ENCODE measurements at places on chromosomes 1 and 21.

DNA sequence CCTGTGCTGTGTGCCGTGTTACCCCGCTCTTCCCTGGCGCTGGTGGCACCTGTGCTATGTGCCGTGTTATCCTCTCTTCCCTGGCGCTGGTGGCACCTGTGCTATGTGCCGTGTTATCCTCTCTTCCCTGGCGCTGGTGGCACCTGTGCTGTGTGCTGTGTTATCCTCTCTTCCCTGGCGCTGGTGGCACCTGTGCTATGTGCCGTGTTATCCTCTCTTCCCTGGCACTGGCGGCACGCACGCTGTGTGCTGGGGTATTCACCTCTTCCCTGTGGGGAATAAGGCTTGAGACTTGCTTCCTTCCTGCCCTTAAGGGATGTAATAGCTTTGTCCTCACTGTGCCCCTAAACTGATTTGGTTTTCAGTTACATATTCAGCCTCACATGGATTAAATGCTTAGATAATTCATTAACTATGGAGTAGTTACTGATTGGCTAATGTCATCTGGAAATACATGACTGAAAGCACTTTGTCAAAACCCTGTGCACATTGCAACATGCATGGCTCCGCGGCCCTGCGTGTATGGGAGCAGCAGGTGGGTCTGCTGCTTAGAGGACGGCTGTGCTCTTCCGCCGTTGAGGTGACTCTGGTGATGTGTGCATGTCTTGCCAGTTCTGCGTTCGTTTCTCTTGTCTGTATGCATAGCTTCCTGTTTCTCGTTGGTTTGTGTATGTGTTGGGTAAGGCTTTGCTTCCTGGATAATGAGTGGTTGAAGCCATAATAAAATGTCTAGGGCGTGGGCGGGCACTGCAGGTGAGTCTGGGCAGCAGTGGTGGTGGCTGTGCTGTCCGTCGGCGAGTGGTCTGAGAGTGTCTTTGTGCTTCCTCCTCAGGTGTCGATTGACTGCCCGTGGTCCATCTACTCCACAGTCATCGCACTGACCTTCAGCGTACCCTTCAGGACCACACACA is 17.9 kb upstream of the PWP2 start:
- peak; percentile 67 for DNase-seq

DNA sequence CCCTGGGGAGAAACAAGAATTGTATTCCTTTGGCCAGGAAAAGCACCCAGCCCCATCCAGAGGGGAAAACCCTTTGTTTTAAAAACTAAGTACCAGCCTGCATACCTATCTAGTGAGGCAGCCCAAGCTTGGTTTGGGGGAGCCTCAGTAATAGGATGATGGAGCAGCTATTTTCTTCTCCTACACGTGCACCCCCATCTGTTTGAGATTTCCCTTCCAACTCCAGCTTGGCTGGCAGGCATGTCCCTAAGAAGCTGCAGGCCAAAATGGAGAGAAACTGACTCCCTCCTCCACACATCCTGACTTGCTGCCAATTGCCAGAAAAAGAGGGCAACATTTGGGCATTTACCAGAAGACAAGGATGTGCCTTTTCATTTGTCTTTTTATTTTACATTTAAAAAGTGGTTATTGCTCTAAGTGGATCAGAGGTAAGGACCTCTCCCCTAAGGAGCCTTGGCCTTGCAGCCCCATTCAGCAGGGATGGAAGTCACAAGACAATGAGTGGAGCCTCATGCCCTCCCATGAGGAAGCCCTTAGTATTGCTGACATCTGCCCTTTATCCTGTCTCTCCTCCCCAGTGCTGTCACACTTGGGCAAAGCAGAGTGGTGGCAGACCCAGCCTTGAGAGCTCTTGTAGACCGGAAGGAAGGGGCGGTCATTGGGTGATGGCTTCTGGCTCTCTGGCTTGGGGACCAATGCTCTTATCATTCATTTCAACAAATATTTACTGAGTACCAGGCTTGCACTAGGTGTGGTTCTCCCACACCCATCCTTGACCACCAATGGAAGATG is 8.6 kb downstream of the FNDC5 start:
- no peak for DNase-seq

DNA sequence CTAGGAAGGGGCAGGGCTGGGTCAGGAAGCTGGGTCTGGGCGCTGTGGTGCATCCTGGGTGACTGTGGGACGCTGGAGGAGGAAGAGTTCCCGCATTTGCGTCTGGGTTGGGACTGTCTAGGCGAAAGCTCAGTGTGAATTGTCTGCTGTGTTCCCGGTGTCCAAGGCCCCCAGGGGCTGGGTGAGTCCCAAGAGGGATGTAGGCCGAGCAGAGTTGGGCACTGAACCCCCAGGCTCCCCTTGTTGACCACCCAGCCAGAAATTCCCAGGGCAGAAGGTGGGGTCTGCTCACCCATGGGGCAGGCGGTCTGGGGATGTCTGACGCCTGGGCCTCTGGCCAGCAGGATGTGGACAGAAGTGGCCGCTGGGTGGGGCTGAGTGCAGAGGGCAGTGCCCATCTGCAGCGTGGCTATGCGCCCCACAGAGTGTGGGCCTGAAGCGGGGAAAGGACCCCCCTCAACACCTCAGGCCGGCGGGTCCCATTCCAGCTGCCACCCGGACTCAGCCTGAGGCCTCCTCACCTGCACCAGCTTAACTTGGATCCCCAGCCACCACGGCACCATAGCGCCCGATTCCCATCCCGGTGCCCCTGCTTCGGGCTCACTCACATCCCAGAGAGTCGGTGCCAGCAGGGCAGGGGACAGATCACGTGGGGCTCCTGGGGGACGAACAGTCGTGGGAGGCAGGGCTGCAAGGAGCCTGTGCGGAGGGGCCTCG is 37.0 kb upstream of the POFUT2 start:
- DNase-seq, result no peak

- no peak for DNase-seq
Observed at GRCh38 chr1:54968551-54968950, 11.9 kb upstream of the TMEM61 start.

GRCh38 chr1:240909701-240910457 is 297.9 kb upstream of the GREM2 start:
- DNase-seq, result no peak

- peak; percentile 66 for DNase-seq
Observed at GRCh38 chr1:201999625-202000238, 10.7 kb upstream of the ELF3 start.

GRCh38 chr1:150995896-150996295 is 10.8 kb downstream of the MINDY1 start:
- DNase-seq, result no peak

GRCh38 chr21:36035381-36035791 is 24.9 kb downstream of the SETD4 start:
- DNase-seq, result no peak

DNA sequence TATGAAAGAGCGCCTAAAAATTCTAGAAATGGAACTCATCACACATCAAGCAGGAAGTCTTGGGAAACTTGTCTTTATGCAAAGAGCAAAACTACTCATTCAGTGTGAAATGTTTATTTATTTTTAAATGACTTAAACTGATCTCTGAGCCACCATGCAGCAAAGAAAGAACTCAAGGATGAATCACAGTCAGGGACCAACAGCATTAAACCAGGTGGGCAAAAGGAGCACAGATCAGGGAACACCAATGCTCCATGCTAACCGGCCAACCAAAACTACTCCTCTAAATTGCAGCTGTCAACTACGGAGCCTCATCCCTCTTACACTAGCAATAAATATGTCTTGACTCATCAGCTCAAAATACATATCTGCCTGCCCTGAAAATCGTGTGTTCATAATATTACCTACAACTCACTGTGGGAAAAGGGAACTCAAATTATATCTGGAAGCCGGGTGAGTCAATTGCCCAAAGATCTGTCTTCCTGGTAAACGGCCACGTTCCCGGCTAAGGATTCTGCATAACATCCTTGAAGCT is 129.2 kb downstream of the PTPN14 start:
- DNase-seq, result no peak
